Posterior cingulate gyrus (tissue), 11 donors: ENCODE measurements at places on chromosomes 12 and 14.

DNA sequence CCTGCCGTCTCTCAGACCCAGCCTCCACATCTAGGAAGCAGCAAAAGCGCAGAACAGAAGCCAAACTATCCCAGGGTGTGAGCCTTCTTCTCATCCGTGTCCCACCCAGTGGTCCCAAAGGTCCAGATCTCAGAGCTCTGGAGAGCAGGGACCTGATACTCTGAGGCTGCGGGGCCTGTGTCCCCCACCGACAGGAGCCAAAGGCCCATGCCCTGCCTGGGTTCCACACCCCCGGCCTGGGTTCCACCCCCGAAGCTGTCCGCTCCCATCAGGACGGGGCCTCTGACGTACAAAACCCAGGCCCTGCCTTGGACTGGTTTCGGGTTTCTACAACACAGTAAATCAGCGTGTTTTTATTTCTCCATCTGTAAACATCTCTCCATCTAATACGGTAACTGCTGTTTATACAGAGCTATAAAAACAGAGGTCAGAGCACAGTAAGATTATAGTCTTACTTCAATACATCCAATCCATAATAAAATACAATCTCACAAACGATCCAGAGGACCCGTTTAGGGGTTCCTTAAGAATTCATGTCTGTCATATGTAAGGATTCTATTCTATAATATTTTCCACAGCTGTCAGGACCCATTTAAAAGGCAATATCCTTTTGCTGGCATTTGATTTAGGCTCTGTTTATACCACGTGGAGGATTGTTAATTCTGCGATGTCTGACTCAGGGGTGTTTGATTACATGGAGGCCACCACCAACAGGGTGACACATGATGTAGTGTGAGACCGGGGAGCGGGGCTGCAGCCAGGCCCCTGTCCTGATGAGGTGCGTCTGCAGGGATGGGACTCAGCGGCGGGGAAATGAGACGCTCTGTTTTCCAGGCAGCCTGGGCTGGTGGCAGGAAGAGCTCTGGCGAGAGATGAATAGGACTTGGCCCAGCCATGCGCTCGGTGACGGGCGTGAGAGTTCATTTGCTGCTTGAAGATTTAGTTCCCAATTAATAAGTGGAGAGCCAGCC, 110.3 kb downstream of the DICER1 start:
- peak; percentile 79 for DNase-seq

GRCh38 chr12:42957136-42957535, 367.6 kb upstream of the PRICKLE1 start:
- DNase-seq, result no peak

DNA sequence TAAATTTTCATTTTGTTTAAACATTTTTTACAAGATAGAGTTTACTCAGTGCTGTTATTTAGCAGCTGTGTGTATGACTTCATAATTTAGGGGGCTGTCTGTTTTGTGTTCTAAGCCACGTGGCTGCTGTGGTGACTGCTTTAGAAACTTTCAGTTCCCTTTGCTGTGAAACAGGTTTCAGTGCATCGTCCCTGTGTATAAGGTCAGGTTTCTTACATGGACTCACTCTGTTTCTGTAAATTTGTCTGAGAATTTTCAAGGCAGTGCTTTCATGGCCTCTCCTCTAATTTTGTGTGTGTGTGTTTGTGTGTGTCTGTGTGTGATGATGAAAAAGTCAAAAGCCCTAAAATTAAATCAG, 32.4 kb downstream of the BICD1 start:
- no peak for DNase-seq

- no peak for DNase-seq
Observed at GRCh38 chr12:56948881-56949280, 8.5 kb downstream of the RDH16 start.

DNA sequence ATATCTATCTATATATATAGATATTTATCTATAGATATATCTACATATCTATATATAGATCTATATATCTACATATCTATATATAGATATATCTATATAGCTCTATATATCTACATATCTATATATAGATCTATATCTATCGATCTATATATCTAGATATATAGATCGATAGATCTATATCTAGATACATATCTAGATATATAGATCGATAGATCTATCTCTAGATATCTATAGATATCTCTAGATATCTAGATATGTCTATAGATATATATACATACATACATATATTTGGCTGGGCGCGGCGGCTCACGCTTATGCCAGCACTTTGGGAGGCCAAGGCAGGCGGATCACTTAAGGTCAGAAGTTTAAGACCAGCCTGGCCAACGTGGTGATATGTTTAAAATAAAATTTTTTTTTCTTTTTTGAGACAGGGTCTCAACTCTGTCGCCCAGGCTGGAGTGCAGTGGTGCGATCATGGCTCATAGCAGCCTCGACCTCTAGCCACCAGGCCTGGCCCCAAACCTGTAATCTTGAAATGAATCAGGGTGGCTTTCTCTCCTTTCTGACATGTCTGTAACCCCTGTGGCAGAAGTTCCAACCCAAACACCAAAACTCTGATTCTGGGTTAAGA, 18.1 kb downstream of the ARPC3 start:
- DNase-seq, result no peak

DNA sequence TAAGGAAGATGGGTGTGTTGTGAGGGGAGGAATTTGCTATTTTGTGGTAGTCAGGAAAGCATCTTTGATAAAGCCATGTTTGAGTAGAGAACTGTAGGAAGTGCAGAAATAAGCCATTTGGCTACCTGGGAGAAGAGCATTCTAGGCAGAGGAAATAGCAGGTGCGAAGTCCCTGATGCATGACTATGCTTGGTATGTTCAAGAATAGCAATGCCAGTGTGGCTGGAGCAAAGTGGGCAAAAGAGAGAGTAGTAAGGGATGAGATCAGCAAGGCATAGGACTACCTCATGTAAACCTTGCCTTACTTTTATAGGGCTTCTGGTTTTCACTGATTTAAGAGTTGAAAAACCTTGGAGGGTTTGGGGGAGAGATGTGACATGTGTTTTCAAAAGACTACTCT, 365.5 kb upstream of the GARIN6 start:
- no peak for DNase-seq

- no peak for DNase-seq
Observed at GRCh38 chr14:74402401-74403251, 23.4 kb downstream of the SYNDIG1L start.

GRCh38 chr12:42617622-42618021, 28.1 kb upstream of the PRICKLE1 start:
- no peak for DNase-seq

GRCh38 chr12:105477873-105478272, 147.4 kb downstream of the C12orf75 start:
- no peak for DNase-seq

DNA sequence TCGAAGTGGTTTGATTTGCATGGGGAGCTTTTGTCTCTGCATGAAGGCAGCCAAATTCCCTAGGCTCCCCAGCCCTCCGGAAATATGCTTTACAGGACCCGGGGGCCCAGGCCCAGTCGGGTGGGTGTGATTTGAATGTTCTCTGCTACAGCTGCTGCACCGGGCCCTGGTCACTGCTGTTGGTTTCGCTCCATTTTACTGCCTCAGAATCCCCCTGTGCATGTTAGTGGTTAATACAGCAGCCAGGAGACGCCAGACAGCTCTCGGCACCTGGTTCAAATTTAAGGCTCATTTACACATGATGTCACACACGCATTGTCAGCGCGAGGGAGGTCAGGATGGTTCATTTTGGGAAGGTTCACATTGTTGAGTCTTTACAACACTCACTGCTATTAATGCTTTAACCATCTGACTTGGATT, 99.6 kb downstream of the SLC38A6 start:
- no peak for DNase-seq
